ENCODE measurements at places on chromosomes 7 and 10. TPM values are rescaled to one million over a fixed set of nuclear protein-coding genes. Genes with fewer than 3 reads are reported as not detected.

GRCh38 chr10:22420787-22421517 is 75.7 kb downstream of the SPAG6 start:
- H3K27ac ChIP-seq = no peak overlapping the region
- no peak overlapping the region for H3K4me3 ChIP-seq
- no peaks in the 10 kb centered on the region for H3K4me1 ChIP-seq
- H3K36me3 ChIP-seq = no peaks in the 10 kb centered on the region
- no peak for DNase-seq

GRCh38 chr7:20329389-20330238 is 1.1 kb upstream of the ITGB8 start:
- peak overlapping the region; percentile 96 for H3K4me3 ChIP-seq
- peak overlapping the region; percentile 98 for H3K27ac ChIP-seq
- H3K4me1 ChIP-seq = peaks cover 16% of the 10 kb centered on the region
- peaks cover 10% of the 10 kb centered on the region for H3K27me3 ChIP-seq
- no peak for DNase-seq
- H3K36me3 ChIP-seq = no peaks in the 10 kb centered on the region

GRCh38 chr7:521221-522070 is 1.8 kb upstream of the PDGFA start:
- no peak for DNase-seq
- H3K4me3 ChIP-seq = peak overlapping the region; percentile 55
- H3K27ac ChIP-seq = no peak overlapping the region
- no peaks in the 10 kb centered on the region for H3K27me3 ChIP-seq
- peaks cover 14% of the 10 kb centered on the region for H3K4me1 ChIP-seq
- H3K36me3 ChIP-seq = no peaks in the 10 kb centered on the region

DNA sequence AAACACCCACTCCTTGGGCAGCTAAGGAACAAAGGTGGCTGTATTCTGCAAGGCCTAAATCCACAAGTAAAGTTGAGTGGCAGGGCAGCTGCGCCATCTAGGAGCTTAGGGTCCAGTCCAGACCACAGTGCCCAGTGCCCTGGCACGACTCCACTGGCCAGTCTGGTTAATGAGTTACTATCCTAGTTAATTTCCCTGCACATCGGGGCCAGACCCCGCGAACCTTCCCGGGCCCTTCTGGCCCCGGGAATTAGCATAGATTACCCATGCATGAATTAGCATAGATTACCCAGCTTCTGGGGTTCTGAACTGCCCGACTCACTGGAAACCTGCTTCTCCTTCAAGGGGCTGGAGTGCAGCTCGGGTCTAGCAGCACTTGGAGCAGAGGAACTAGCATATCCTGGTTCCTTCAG is 3.2 kb upstream of the EMX2 start:
- no peak overlapping the region for H3K4me3 ChIP-seq
- no peak overlapping the region for H3K27ac ChIP-seq
- no peaks in the 10 kb centered on the region for H3K36me3 ChIP-seq
- no peak for DNase-seq

DNA sequence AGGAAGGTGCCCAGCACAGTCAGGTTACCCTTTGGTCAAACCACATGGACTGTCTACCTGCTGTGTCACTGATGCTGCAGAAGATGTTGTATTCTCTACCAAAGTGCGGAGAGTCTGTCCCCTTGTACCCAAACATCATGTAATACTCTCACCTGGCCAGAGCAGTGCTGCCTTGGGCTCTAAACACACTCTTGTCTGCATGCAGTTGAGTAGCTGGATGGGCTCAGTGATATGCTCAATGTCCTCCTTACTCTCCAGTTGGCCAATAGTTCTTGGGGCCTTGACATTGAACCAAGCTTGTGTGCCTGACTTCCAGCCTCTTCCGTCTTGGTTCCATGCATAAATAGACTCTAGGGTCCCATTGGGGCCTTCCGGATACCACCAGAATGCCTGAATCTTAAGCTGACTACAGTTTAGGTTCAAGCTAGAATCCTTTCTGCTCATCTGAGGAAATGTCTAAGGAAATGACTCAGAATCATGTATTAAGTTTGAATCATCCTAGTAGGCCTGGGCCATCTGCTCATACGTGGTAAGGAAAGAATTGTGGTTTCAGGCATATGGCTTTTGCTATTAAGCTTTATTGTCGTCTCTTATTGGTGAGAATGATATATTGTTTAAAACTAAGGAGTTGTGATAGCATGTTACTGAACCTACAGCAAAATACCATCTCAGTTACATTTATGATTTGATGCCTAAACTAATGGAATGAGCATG is 118.0 kb downstream of the OTUD1 start:
- H3K4me1 ChIP-seq = no peaks in the 10 kb centered on the region
- H3K27ac ChIP-seq = no peak overlapping the region
- no peak overlapping the region for H3K4me3 ChIP-seq
- no peaks in the 10 kb centered on the region for H3K27me3 ChIP-seq

DNA sequence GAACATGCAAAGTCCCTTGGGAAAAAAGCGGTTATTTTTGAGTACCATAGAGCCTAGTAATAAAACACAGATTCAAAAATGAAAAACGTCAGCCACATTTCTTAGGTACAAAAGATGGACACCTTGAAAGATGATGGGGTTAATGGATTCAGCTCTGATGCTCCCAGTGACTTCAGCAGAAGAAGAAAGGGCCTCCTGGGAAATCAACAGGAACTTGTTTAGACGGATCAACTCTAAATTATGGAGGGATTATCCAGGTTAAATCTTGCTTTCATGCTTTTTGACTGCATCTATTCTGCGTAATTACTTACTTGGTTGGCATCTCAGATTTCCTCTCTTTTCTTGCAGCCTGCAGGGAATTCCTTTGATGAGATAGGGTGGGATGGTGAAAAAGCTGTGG is 82.5 kb downstream of the TMEM178B start:
- H3K36me3 ChIP-seq = no peaks in the 10 kb centered on the region
- H3K27ac ChIP-seq = no peak overlapping the region
- no peak overlapping the region for H3K4me3 ChIP-seq
- H3K27me3 ChIP-seq = no peaks in the 10 kb centered on the region

- no peaks in the 10 kb centered on the region for H3K4me1 ChIP-seq
- H3K4me3 ChIP-seq = no peak overlapping the region
- DNase-seq = no peak
- peaks cover 58% of the 10 kb centered on the region for H3K27me3 ChIP-seq
- H3K36me3 ChIP-seq = no peaks in the 10 kb centered on the region
- H3K27ac ChIP-seq = no peak overlapping the region
Observed at GRCh38 chr7:3057066-3057420, 13.4 kb upstream of the CARD11 start.

GRCh38 chr10:128429321-128429720 is 303.1 kb upstream of the MKI67 start:
- H3K4me3 ChIP-seq = no peak overlapping the region
- no peaks in the 10 kb centered on the region for H3K36me3 ChIP-seq
- H3K4me1 ChIP-seq = no peaks in the 10 kb centered on the region

- H3K4me3 ChIP-seq = no peak overlapping the region
- DNase-seq = no peak
- H3K36me3 ChIP-seq = no peaks in the 10 kb centered on the region
- no peak overlapping the region for H3K27ac ChIP-seq
- no peaks in the 10 kb centered on the region for H3K4me1 ChIP-seq
Observed at GRCh38 chr7:122364761-122365280, 60.3 kb upstream of the FEZF1 start.

DNA sequence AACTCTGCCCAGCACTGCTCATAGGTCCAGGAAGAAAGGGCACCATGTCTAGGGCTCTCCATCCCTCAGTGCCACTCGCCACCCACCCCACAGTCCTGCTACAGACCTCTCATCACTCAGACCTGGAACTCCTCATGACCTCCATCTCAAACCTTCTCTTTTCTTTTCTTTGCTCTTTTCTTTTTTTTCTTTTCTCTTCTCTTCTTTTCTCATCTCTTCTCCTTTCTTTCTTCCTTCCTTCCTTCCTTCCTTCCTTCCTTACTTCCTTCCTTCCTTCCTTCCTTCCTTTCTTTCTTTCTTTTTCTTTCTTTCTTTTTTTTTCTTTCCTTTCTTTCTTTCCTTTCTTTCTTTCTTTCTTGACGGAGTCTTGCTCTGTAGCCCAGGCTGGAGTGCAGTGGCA is 122.2 kb downstream of the KLF6 start:
- no peak overlapping the region for H3K4me3 ChIP-seq
- H3K4me1 ChIP-seq = no peaks in the 10 kb centered on the region
- H3K27ac ChIP-seq = no peak overlapping the region
- H3K36me3 ChIP-seq = no peaks in the 10 kb centered on the region
- DNase-seq = no peak
- H3K27me3 ChIP-seq = no peaks in the 10 kb centered on the region

DNA sequence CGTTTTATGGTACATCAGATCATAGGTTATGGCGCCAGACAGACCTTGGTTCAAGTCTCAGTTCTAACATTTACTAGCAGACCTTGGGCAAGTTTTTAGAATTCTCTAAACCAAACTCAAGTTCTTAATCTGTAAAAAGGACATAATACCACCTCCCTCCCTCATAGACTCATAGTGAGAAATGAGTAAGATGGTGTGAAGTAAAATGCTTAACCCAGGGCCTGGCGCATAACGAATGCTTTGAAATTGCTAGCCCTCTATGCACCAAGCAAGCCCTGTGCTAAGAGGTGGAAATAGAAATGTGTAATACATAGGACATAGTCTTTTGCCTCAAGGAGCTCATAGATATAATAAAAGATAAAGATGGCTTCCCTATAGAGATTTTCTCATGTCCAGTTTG is 17.7 kb upstream of the SLC35B4 start:
- H3K4me3 ChIP-seq = no peak overlapping the region
- H3K4me1 ChIP-seq = no peaks in the 10 kb centered on the region
- H3K27me3 ChIP-seq = peaks cover 31% of the 10 kb centered on the region
- no peak for DNase-seq
- no peaks in the 10 kb centered on the region for H3K36me3 ChIP-seq

- no peak overlapping the region for H3K27ac ChIP-seq
- DNase-seq = peak; percentile 72
Observed at GRCh38 chr7:158357106-158357897, 230.3 kb downstream of the PTPRN2 start.

DNA sequence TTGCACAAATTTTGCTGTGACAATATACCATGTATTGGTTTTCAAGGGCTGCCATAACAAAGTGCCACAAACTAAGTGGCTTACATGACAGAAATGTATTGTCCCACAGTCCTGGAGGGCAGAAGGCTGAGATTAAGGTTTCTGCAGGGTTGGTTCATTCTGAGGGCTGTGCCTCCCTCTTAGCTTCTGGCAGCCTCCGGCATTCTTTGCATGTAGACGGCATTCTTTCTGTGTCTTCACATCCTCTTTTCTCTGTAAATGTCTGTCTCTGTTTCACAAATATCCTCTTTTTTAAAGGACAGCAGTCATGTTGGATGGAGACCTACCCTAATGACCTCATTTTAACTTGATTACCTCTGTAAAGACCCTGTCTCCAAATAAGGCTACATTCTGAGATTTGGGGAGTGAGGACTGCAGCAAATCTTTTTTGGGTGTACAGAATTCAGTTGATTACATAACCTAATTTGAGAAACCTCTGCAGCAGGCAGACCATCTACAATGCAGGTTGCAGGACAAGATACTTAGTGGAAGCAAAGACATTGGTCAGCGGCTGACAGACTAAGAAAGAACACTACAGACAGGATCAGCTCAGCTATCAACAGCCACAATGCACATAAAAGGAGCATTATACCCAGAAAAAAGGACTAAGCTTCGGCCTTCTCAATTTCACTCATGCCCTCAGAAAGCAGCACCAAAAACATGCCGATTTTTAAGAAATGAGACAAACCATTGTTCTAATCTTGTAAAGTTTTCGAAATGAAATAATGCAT is 84.6 kb upstream of the FAM3C start:
- peaks cover 18% of the 10 kb centered on the region for H3K4me1 ChIP-seq
- no peaks in the 10 kb centered on the region for H3K36me3 ChIP-seq
- DNase-seq = no peak
- peak overlapping the region; percentile 38 for H3K4me3 ChIP-seq

DNA sequence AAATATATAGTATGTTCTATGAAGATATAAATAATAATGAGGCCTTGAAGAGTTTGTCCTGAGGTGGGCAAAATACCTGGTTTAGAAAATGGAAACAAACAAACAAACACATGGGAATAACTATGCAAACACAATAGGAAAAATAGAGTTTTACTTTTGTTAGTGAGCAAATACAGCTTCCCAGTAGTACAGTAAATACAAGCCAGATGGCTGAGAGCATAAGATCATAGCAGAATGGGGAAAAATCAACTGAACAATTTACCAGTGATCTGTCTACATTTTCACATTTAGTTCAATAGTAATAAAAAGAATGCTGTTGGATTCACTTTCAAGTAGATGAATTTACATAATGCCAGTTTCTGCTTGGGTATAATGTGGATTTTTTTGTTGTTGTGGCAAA is 45.1 kb downstream of the ADD3 start:
- DNase-seq = no peak
- peaks cover 50% of the 10 kb centered on the region for H3K4me1 ChIP-seq
- no peaks in the 10 kb centered on the region for H3K27me3 ChIP-seq

- no peaks in the 10 kb centered on the region for H3K27me3 ChIP-seq
- no peak overlapping the region for H3K4me3 ChIP-seq
- no peak for DNase-seq
- H3K27ac ChIP-seq = no peak overlapping the region
Observed at GRCh38 chr7:156667110-156667426, 26.5 kb downstream of the RNF32 start.

GRCh38 chr10:18683427-18683826 is 24.2 kb downstream of the ARL5B start:
- peaks cover 12% of the 10 kb centered on the region for H3K4me1 ChIP-seq
- no peak for DNase-seq
- no peak overlapping the region for H3K4me3 ChIP-seq
- H3K27me3 ChIP-seq = no peaks in the 10 kb centered on the region
- peaks cover 18% of the 10 kb centered on the region for H3K36me3 ChIP-seq

DNA sequence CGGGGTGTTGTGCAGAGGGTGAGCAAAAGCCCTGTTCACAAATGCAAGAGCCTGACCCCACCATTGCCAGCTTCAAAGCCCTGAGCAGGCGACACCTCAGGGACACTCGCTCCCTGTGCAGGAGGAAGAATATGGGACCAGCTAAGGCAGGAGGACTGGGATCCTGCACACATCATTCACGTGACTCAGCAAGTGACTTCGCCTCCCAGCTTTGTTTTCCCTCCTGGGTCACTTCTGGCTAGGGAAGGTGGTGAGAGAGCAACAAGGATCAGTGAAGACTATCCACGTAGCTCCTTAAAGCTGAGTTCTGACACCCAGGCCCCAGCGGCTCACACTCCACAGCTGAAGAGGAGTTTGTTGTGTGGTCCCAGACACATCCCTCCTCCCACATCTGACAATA is 164.3 kb downstream of the FGFR2 start:
- no peak for DNase-seq
- H3K27me3 ChIP-seq = peaks cover 6% of the 10 kb centered on the region
- no peaks in the 10 kb centered on the region for H3K4me1 ChIP-seq

- no peak for DNase-seq
- no peaks in the 10 kb centered on the region for H3K36me3 ChIP-seq
- no peaks in the 10 kb centered on the region for H3K27me3 ChIP-seq
- H3K4me1 ChIP-seq = peaks cover 20% of the 10 kb centered on the region
- peak overlapping the region; percentile 2 for H3K27ac ChIP-seq
Observed at GRCh38 chr10:70266701-70267100, 17.1 kb downstream of the NPFFR1 start.

GRCh38 chr10:2948127-2948854 is 119.1 kb upstream of the PFKP start:
- H3K27ac ChIP-seq = no peak overlapping the region
- no peaks in the 10 kb centered on the region for H3K36me3 ChIP-seq
- no peaks in the 10 kb centered on the region for H3K4me1 ChIP-seq
- no peak for DNase-seq

Gene MYH16
- not detected for total RNA-seq

Gene TMEM196
- total RNA-seq = not detected

Gene RPEL1
- total RNA-seq = not detected

Gene SPDYE5
- total RNA-seq = not detected

Gene FAM180A
- total RNA-seq = 0.24 TPM

Gene SORBS1
- 1.7 TPM for total RNA-seq

Gene CPXM2
- total RNA-seq = not detected
